ENCODE measurements at places on chromosomes 5 and 9. TPM values are rescaled to one million over a fixed set of nuclear protein-coding genes. Genes with fewer than 3 reads are reported as not detected.

The TMEM215 gene
- not detected for total RNA-seq

The IRX1 gene
- 17.1 TPM for total RNA-seq

The PRSS3 gene
- total RNA-seq = not detected

The GABBR2 gene
- total RNA-seq = 0.91 TPM

DNA sequence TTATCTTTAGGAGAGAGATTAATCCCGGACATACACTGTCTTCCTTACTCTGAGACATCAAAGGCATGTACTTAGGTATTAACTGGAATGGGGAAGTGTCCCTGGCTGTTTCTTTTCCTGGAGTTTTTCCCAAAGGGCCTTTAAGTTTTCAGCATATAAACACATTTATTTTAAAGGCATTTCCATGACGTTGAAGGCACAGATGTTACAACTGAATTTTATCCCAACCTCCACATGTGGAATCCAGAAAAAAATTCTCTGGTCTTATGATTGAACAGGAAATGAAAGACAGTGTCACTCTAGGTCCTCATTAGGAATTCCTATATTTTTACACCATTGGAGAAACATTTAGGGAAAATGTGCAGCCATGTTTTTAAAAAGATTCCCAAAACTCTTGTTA is 41.6 kb upstream of the SHOC1 start:
- no peak for DNase-seq

- DNase-seq = peak; percentile 52
These were observed 49.2 kb downstream of the EQTN start for GRCh38 chr9:27247756-27248155.

DNA sequence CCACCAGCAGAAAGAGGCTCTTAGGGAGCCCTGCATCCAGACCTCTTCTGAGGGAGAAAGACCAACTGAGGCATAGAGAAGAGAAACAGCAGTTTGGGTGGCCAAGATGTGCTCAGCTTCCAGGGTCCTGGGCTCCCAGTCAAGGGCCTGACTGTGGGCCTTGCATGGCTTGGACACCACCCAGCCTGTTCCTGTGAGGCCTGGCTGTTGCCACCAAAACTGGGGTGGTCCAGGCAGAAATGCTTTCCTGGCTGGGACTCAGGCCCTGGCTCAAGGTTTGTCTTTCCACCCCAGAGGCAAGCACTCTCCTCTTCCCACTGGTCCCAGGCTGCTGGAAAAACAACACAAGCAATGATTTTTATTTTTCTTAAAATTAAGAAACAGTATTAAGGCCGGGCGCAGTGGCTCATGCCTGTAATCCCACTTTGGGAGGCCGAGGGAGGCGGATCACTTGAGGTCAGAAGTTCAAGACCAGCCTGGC is 13.3 kb downstream of the MYOZ3 start:
- DNase-seq = no peak

GRCh38 chr9:5671711-5672353 is 42.9 kb downstream of the RIC1 start:
- DNase-seq = no peak

GRCh38 chr5:17219006-17219422 is 1.6 kb downstream of the BASP1 start:
- no peak for DNase-seq

DNA sequence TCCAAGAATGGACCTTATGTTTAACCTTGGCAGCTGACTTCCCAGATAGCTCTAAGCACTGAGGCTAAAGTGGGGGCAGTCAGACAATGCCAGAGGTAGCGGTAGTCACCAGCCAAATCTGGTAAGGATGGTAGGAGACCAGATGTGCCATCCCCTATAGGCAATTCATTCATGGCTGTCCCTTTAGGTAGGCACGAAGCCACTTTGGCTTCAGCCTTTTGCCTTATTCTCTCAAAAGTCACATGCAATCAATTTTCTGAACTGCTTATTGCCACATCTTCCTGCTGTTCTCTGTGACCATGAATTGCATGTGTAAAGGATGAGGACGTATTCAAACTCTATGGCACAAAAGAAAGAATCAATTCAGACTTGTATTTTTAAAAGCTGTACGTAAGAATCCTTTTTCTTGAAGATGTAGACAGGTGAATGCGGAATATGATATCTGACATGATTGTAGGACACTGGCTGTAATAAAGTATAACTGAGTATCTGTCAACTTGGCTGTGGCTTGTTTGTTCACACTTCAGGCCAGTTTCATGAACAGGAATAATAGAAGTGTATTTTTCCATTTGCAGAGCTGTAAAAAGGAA is 611.7 kb downstream of the NR2F1-AS1 start:
- DNase-seq = no peak

DNA sequence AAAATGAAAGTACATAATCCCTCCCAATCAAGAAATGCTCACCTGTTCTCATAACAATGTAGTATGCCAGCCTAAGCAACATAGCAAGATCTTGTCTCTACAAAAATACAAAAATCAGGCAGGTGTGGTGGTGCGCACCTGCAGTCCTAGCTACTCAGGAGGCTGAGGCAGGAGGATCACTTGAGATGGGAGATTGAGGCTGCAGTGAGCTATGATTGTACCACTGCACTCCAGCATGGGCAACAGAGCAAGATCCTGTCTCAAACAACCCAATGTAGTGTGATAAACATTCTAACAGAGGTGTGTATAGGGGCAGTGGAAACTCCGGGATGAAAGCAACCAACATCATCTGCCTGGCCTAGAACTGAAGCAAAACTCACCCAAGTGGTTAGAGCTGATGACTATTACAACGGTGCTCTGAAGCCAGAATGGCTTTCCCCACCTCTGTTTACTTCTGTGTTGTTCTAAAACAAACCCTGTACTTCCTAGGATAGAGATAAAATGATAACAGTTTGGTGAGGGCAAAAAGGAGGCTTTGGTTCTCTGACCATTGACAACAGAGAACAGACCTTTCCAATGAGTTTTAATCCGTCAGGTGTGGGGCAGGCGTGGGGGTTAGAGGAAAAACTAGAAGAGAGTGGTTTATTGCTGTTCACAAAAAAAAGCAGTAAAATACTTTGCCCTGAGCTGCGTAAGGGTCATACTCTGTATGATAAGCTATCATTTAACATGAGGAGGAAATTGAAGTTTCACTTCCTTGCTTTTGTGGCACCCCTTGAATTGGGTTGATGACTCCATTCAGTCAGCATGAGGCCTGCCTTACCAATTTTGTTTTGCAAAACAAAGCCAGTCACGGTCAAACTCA is 18.9 kb downstream of the WNT8A start:
- DNase-seq = no peak
